ACHN (cell line): ENCODE measurements at places on chromosomes 6 and 20.

- DNase-seq = no peak
Measured at GRCh38 chr6:97915537-97915936, 632.5 kb upstream of the MMS22L start.

- DNase-seq = no peak
Measured at GRCh38 chr6:167394339-167394738, 69.5 kb downstream of the TTLL2 start.

GRCh38 chr20:40953856-40954255 is 74.8 kb upstream of the TOP1 start:
- no peak for DNase-seq

GRCh38 chr6:5084781-5085647 is at the start of gene PPP1R3G:
TSS of gene PPP1R3G (plus strand) at chr6:5085341. CDS start at chr6:5085486, 145 bp downstream.
- DNase-seq = peak; percentile 66

DNA sequence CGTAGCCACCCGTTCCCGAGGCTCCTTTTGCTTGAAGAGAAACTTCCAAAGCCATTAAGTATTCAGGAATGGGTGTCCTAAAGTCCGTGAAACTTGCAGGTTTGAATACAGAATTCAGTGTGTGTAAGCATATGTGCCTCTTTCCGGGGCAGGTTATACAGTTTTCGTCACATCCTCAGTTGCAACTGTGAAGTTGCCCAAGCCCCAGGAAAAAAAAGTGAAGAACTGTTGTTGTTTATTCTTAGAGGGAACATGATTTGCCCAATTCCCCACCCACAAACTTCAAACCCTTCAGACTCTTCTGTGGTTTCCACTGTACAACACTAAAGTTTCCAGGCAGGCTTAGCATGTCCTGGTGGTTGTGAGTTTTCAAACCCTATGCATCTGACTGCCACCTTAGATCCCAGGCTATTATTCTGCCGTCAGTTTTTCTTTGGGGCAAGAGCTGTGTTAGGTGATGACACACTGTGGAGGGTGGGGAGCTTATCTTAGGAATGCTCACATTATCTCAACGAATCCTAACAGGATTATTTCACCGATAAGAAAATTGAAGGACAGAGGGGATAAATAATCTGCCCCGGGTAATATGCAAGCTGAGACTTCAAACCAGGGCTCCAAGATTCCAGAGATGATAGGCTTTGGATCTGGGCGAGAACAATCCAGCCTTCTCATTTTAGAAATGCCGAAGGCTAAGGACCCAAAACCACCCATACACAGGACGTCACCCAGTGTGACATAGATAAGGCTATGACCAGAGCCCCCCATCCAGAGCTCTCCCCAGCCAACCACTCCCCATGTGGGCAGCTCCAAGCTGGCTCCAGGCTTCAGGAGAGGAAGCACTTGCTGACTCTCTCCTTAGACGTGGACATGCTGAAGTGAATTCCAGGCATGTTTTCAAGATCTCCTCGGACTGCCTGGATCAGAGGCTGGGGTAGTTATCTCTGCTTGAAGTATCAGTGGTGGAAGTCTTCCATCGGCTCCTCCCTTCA is 81.7 kb upstream of the AFDN start:
- no peak for DNase-seq

GRCh38 chr6:845566-845965 is 152.6 kb upstream of the EXOC2 start:
- no peak for DNase-seq

- no peak for DNase-seq
Measured at GRCh38 chr20:47782076-47782475, 3.2 kb downstream of the SULF2 start.

GRCh38 chr20:409697-410559 is 1.8 kb downstream of the RBCK1 start:
- no peak for DNase-seq
